IPS-NIHi11 (cell line): ENCODE measurements at places on chromosomes 7 and 10.

DNA sequence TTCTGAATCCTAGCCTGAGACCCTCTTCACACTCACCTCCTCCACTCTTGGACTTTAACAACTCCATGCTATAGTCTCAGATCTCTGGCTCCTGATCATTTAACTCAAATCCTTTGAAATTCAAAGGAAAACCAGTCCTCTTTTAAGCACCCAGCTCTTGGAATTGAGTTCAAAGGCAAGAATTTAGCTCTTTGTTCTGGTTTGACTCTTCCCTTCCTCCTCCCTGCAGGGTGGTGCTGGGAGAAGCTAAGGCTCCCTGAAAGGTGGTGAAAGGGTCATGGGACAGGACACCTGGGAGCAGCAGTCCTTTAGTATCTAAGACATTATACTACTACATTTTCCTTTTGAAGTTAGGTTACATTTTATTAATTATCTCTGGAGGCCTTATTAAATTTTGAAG lies 259.4 kb downstream of the CCSER2 start:
- DNase-seq: peak; percentile 30

- peak; percentile 51 for DNase-seq
These were observed 116.2 kb upstream of the LAMB4 start for GRCh38 chr7:108246227-108246837.

GRCh38 chr7:1968397-1969111 lies 264.2 kb downstream of the MAD1L1 start:
- DNase-seq: no peak

GRCh38 chr7:48839108-48839507 lies 85.2 kb upstream of the CDC14C start:
- no peak for DNase-seq

DNA sequence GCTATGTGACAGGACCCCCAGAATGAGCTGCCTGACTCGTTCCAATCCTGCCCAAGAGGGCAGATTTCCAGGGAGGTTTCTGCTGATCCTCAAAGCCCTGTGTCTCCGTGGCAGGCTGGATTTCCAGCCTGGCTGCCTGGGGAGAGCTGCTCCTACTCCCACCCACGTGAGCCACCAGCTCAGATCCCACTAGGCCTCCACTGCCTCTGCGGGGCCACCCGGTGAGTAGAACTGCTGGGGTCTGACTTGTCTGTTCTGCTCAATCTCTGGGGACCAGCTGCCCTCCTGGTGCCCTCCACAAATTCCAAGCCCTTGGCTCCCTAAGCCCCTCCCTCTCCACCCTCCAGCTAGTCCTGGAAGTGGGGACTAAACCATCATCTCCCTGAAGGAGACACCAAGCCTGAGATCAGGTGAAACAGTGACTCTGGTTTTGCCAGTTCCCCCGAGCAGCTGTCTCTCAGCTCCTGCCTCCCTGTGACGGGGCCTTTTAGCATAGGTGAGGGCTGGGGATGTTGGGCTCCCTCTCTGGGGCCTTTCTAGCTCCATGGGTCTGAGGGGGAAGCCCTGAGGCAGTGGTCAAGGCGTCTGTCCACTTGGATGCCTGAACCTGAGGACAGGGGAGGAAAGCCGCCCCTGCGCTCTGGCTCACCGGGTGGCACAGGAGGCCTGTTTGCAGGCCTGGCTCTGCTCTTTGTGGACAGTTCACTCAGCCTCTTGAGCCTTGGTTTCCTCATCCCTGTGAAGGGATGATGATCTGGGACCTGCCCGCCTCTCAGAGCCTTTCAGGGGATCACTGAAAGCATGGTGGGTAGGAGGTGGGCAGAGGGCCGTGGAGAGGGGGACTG lies 5.6 kb downstream of the FAM241B start:
- no peak for DNase-seq

DNA sequence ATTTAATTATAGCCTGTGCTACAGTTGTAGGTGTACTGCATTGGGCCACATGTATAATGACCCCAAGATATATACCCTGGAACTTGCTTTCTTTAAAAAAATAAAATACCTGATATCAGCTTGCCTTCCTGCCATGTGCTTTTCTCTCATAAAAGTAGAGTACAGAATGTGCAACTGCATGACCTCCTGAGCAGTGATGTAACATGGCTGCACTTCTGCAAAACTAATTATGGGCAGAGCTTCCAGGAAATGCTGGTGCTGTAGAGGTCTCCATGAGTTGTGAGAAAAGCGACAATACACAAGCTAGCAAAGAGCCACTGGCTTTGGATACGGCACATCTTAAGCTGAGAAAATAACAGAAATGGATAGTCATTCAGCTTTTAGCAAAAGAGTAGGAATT lies 6.5 kb upstream of the ERLIN1 start:
- no peak for DNase-seq

- no peak for DNase-seq
These were observed 5.8 kb downstream of the TMEM184A start for GRCh38 chr7:1550005-1550845.

- no peak for DNase-seq
These were observed 32.9 kb downstream of the ENTPD1 start for GRCh38 chr10:95788830-95789229.

GRCh38 chr7:112777406-112777805 lies 12.8 kb downstream of the TMEM168 start:
- DNase-seq: no peak

GRCh38 chr10:81963606-81964005 lies 88.6 kb downstream of the NRG3 start:
- no peak for DNase-seq

- no peak for DNase-seq
These were observed 465.3 kb downstream of the REEP3 start for GRCh38 chr10:63986536-63986935.
